CD4-positive, alpha-beta T cell treated with Interleukin-2 at 100 ng/mL for 4 hours (primary cell): ENCODE measurements at places on chromosomes 4 and X.

- DNase-seq: no peak
Measured at GRCh38 chr4:98374643-98375042, 113.5 kb downstream of the RAP1GDS1 start.

DNA sequence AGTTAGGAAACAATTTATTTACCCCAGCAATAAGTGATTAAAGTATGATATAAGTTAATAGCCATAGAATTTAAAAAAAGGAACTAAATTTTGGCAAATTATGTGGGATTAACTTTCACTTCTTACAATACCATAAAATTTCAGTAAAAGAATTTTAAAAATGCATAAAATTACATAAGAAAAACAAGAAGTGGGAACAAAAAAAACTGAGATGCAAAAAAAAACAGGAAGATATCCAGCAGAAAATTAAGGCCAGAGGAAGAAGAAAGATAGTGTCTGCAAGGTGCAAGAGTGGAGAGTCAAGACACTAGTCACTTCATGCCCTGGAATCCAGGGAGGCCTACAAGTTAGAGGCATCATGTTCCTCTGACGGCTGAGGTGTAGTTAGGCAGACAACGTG is 184.2 kb downstream of the GASK1B start:
- DNase-seq: no peak

- DNase-seq: peak; percentile 59
Measured at GRCh38 chrX:106481341-106481740, 130.4 kb upstream of the RADX start.

GRCh38 chr4:162347842-162348213 is 184.0 kb upstream of the FSTL5 start:
- DNase-seq: no peak

GRCh38 chr4:124593494-124593893 is 119.0 kb downstream of the ANKRD50 start:
- DNase-seq: no peak

DNA sequence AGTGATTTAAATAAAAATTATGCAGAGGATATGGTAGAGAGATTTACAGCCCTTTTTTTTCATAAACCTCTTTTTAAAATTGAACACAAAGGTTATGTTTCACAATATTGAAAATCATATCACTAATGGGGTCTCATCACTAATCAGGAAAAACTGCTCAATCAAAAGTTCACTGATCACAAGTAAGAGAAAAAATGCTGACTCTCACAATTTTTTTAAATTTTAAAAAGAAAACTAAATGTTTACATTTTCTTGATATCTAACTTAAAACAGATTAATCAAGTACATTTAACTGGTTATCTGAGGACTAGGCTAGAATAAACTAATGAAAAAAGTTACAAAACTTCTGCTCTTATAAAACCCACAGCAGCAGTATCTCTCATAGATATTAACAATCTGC is 8.5 kb downstream of the LAMTOR3 start:
- no peak for DNase-seq

GRCh38 chr4:123250843-123251242 is 145.8 kb upstream of the SPRY1 start:
- no peak for DNase-seq

GRCh38 chr4:123046096-123046495 is 123.7 kb upstream of the NUDT6 start:
- DNase-seq: no peak

DNA sequence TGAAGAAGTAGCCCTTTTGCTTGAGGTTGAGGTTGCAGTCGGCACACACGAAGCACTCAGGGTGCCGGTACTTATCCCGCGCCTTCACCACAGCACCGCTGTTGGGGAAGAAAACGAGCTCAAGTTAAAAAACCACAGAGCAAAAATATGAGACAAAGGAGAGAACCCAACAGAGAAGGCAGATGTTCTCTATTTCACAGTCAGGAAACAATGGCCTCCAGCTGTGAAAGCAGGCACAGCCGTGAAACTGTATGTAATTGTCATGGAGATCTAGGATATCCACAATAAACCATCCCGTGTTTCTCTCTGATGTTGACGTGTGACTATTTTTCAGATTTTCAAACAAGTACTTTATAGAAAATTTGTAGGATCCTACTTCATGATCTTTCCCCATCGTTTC is 30.9 kb upstream of the CCDC110 start:
- no peak for DNase-seq

DNA sequence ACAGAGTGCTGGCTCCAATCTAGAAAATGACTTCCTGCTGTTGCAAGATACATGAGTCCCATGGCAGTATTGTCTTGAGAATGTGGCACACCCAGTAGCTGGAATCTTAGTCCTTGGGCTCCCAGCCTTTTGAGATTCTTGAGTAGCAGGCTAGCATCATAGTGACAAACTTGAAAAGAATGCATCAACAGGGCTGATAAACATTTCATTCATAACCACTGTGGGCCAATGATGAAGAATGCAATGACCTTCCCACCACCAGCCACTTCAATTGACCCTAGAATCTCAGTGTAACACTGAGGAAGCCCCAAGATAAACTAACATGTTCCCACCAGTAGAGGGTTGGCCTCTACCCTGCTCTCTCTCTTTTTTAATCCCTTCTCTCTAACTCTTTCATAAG is 329.3 kb downstream of the GBA3 start:
- DNase-seq: no peak

DNA sequence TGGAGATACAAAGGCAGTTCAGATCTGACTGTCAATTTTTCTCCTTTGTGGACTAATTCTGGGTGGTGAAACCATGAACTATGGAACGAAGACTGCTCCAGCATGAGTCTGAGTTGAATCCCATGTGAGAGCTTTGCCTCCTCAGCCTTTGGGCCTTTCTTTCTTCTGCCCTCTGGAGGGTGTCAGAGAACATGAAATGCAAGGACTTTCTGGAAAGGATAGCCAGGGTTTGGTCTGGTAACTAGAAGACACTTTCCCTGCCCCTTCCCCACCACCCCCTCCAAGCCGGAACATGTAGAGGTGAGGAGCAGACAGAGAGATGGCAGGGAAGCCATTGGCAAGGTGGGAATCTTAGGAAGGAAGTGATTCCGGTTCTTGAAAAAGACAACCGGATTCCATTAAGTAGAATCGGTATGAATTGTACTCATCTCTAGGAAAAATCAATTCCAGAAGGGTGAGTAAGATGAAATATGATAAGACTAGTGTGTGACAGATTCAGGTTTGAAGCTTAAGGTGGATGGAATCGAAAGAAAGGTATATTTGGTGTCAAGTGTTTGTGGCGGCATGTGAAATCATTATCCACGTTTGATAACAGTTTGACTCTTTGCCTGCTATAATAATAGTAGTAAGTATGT is 19.0 kb downstream of the FHL1 start:
- no peak for DNase-seq

GRCh38 chr4:180052629-180053028 is 2190.6 kb upstream of the TENM3 start:
- no peak for DNase-seq

DNA sequence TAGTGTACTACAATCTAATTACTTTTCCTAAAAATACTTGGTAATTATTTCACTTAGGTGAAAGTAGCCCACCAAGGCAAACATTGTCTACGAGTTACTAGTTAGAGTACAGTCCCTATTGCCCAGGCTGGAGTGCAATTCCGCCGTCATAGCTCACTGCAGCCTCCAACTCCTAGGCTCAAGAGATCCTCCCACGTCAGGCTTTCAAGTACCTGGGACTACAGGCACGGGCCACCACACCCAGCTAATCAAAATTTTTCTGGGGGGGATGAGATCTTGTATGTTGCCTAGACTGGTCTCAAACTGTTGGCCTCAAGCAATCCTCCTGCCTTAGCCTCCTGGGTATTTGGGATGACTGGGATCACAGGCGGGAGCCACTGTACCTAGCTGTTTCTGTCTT is 21.9 kb downstream of the FAM193A start:
- DNase-seq: no peak

DNA sequence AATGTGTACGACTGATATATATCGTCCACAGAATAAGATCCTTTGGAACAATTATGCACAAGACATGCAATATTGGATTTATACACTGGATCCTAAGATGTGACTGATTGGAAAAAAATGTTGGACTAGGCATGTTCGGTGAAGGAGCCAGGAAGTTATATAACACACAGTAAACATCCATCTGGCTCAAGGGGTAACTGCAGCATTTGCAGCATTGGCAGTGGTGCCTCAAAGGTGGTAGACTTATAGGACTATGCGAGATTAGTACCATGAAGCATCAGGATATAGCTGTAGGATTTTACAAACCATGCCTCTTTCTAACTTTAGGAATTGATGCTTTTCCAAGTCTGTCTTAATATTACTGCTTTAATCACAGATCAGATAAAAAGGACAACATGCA is 34.3 kb downstream of the MSX1 start:
- DNase-seq: no peak

- no peak for DNase-seq
Measured at GRCh38 chrX:49656533-49656932, 39.3 kb downstream of the PAGE1 start.

DNA sequence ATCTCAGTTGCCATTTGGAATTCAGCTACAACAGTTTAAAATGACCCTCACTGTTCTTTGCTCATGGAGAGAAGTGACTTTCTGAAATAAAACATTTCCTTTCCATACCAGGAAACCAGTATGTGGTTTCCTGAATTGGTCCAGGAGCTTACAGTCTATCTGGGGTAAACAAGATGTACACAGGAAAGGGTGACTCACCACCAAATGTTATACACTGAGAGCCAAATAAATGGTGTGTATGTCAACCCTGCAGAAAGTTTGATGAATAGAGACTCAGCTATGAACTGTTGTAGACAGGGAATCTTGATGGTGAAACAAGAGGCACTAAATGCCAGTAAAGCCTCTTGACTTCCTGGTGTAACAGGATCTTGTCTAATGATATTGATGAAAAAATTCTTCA is 100.4 kb downstream of the HS6ST2 start:
- no peak for DNase-seq

GRCh38 chr4:178556796-178557195 is 1114.6 kb upstream of the AGA start:
- DNase-seq: no peak

GRCh38 chr4:23348789-23349498 is 540.9 kb downstream of the PPARGC1A start:
- no peak for DNase-seq

- DNase-seq: no peak
Measured at GRCh38 chrX:85627363-85627762, 247.9 kb upstream of the POF1B start.

GRCh38 chrX:86369847-86370630 is 221.8 kb downstream of the DACH2 start:
- no peak for DNase-seq

DNA sequence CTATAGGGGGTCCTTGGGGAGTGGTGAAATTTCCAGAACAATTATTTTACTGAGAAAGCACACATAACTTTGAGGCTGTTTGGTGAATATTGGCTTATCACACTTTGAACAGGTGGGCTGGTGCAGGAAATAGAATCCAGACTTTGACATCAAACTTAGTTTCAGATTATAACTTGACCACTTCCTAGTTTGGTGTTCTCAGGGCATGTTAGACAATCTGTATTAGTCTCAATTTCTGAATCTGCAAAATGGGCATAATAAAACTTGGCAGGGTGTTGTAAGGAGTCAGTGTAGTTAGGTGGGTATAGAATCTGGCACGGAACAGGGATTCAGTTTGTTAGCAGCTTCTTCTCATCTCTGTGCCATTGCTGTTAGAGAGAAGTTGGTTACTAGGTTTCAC is 43.3 kb upstream of the MBNL3 start:
- DNase-seq: no peak

DNA sequence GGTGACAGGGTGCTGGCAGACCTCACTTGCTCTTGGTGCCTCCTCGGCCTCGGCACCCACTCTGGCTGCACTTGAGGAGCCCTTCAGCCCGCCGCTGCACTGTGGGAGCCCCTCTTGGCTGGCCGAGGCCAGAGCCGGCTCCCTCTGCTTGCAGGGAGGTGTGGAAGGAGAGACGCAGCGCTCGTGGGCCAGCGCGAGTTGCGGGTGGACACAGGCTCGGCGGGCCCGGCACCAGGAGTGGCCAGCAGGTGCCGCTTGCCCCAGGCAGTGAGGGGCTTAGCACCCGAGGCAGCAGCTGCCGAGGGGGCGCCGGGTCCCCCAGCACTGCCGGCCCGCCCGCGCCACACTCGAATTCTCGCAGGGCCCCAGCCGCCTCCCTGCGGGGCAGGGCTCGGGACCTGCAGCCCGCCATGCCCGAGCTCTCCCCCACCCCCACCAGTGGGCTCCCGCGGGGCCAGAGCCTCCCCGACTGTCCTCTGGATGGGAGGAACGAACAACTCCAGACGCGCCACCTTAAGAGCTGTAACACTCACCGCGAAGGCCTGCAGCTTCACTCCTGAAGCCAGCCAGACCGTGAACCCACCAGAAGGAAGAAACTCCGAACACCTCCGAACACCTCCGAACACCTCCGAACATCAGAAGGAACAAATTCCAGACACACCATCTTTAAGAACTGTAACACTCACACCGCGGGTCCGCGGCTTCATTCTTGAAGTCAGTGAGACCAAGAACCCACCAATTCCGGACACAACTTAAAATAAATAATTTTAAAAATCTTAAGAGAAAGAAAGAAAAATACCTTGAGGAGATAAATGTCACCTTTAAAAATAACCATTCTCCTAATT is 311.1 kb upstream of the SLC7A11 start:
- no peak for DNase-seq

GRCh38 chr4:3297066-3297859 is 4.4 kb downstream of the RGS12 start:
- DNase-seq: no peak

GRCh38 chrX:105527759-105528158 is 294.6 kb upstream of the NRK start:
- no peak for DNase-seq

DNA sequence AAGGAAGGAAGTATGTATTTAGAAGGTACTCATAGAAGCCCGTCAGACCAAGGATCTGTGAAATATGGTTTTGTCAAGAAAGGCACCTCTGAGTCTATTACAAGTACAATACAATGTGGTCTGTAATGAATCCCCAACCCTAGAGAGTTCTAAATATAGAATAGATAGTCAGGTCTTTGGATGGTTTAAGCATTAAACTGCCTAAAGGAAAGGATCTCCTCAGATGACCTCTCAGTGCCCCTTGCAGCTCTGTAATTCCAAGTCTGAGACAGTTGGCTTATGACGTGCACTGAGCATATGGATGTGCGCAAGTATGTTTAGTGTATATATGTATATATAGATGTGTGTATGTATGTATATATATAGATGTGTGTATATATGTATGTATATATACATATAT is 62.0 kb downstream of the CCSER1 start:
- no peak for DNase-seq

GRCh38 chr4:152828122-152828521 is 48.4 kb downstream of the ARFIP1 start:
- no peak for DNase-seq

GRCh38 chrX:134184936-134185335 is 52.0 kb upstream of the CCDC160 start:
- DNase-seq: no peak

GRCh38 chrX:45006002-45006800 is 133.2 kb downstream of the KDM6A start:
- DNase-seq: no peak

- DNase-seq: peak; percentile 63
Measured at GRCh38 chrX:47831788-47832187, 4.9 kb upstream of the ZNF81 start.
